ENCODE measurements at places on chromosomes 5 and 9.

DNA sequence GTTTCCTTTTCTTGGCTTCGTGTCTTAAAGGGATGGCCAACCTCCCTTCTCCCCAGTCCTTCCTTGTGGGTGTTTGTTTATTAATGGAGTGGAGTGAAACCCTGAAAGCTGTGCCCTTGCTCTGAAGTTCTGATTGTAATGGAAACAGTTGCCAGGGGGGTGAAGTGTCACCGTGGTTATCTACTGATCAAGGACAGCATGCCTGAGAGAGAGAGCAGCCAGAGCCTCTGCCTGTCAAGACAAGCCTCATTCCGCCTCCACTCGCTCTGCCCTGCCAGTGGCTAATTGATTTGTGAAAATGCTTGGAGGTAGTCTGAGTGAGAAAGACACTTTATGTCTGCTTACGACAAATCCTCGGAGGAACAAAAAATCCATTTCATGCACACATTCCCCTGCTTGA is 143.7 kb upstream of the SLC30A5 start:
- DNase-seq: no peak

- DNase-seq: no peak
These were observed 51.7 kb downstream of the CPLANE1 start for GRCh38 chr5:37197340-37198050.

DNA sequence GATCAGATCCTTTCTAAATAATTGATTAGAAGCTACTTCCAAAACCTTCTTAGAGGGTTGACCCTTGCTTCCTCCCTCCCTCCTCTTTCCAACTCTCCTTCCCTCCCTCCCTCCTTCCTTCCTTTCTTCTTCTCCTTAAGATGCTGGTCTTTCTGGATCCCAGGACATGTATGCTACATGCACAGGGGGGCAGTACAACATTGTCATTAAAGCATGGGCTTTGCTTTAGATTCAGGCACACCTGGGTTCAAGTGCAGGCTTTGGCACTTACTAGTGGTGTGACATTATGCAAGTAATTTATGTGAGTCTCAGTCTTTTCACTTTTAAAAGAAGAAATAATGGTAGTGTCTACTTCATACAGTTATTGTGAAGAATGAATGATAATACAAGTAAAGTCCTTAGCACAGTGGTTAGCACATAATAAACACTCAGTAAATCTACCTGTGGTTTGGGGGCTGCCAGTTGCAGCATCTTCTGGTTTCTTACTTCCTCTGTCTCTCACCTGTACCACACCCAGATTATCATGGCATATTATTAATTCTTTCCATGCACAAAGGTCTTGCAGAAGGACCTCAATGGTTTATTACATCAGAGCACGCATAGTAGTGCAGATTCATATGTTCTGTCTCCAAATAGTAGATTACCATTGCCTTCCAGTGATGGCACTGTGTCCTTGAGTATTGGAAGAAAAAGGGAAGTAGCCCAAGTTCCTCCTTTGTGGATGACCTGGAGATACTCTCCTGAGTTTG is 154.1 kb downstream of the ARHGAP26 start:
- no peak for DNase-seq

- no peak for DNase-seq
These were observed 6.2 kb downstream of the SLC45A2 start for GRCh38 chr5:33978306-33978705.

- peak; percentile 96 for DNase-seq
These were observed 48.7 kb downstream of the RXRA start for GRCh38 chr9:134375011-134375390.

GRCh38 chr9:7536310-7536939 is 263.2 kb downstream of the DMAC1 start:
- DNase-seq: peak; percentile 3
